Dorsolateral prefrontal cortex (tissue), 122 donors: ENCODE measurements at places on chromosomes 3 and 15. TPM values are rescaled to one million over a fixed set of nuclear protein-coding genes. Genes with fewer than 3 reads are reported as not detected.

Gene KLHL40
- total RNA-seq = not detected

Gene IQCH
- total RNA-seq = 7.0 TPM

- no peak for DNase-seq
Observed at GRCh38 chr3:149395107-149396089, 17.9 kb upstream of the TM4SF1 start.

Gene ATP13A5
- 0.61 TPM for total RNA-seq

- DNase-seq = no peak
Observed at GRCh38 chr3:11698326-11699082, 54.8 kb upstream of the VGLL4 start.

Gene IMPG2
- 1.2 TPM for total RNA-seq

- DNase-seq = no peak
Observed at GRCh38 chr15:68464448-68465090, 32.6 kb upstream of the ITGA11 start.

Gene AHSG
- total RNA-seq = 0.55 TPM

Gene ACP3
- 2.1 TPM for total RNA-seq

DNA sequence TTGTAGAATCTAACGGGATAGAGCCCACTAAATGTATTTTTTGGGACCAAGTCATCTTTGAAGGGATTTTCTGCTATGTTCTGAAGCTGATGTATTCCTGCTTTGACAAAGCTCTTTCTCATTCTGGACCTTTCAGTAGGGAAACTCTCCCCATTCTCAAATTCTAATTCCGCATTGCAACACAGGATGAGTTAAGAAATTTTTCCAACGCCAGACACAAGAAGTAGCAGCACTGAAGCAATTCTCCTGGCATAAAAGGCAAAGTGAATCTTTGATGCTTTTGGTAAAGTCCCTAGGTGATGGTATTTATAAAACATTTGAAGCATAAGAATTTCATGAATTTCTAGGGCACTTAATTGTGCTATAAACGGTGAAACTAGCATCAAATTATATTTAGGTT, 76.8 kb downstream of the ZPLD1 start:
- no peak for DNase-seq

- no peak for DNase-seq
Observed at GRCh38 chr15:44443515-44443914, 16.1 kb downstream of the CTDSPL2 start.

Gene BHLHE40
- total RNA-seq = 104 TPM

Gene C3orf18
- total RNA-seq = 34.0 TPM
